ENCODE measurements at places on chromosomes 13 and 19. TPM values are rescaled to one million over a fixed set of nuclear protein-coding genes. Genes with fewer than 3 reads are reported as not detected.

The ZNF429 gene
- 12.2 TPM for polyA plus RNA-seq

The SBSN gene
- polyA plus RNA-seq: not detected

The GFY gene
- polyA plus RNA-seq: 0.67 TPM

The NLRP5 gene
- polyA plus RNA-seq: not detected

The ZNF225 gene
- 2.7 TPM for polyA plus RNA-seq

The MAMSTR gene
- 1.9 TPM for polyA plus RNA-seq

The GIPR gene
- not detected for polyA plus RNA-seq

All from Purkinje cell (primary cell).